ENCODE measurements at places on chromosomes 7 and 10.
A peak's percentile ranks its signal among the peaks of the same experiment; 100 is the strongest.

DNA sequence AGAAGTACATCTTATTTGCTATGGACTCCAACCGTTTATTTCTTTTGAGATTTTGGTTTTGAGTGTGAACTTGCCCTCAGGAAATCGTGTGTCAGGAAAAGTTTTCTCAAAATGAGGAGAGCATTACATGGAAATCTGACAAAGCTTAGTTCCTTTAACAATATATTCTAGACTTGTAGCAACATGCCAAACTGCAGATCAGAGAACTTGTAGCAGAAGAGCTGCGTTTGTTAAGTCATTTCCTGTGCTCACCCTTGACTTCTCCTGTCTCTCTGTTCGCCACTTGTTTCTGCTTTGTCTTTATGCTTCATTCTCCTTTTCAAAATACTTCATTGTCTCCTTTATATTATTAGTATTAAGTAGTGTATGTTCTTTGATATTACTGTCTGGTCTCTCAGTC lies 116.6 kb upstream of the FOXP2 start:
- no peak for DNase-seq

DNA sequence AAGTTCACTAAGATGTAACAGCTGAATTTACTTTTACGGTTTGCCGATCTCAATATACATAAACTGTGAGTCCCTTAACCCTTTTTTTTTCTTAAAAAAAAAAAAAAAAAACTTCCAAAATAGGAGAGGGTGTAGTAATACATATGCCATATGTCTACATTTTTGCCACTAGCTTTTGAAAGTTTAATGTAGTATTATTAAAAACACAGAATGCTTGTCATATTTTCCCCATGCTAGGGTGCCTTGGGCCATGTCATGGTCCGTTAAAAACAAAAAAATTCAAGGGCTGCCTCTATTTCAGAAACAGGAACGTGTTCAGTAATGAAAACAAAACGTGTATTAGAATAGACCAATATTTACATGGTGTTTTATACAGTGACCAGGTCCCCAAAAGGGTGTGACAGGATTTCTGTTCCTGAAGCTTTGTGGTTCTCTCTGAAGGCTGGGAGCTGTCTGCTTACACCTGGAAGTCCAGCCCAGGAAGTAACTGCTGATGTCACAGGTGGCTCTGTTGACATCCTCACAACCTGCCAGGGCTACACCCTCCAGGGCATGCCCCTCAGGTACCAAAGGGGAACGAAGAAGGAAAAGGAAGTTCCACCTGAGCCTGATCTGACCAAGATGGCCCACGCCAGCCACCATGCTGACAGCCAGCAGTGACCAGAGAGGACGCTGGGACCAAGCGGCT lies 79.0 kb downstream of the COBL start:
- no peak for DNase-seq

GRCh38 chr10:111267673-111268072 lies 190.8 kb downstream of the ADRA2A start:
- DNase-seq = no peak

DNA sequence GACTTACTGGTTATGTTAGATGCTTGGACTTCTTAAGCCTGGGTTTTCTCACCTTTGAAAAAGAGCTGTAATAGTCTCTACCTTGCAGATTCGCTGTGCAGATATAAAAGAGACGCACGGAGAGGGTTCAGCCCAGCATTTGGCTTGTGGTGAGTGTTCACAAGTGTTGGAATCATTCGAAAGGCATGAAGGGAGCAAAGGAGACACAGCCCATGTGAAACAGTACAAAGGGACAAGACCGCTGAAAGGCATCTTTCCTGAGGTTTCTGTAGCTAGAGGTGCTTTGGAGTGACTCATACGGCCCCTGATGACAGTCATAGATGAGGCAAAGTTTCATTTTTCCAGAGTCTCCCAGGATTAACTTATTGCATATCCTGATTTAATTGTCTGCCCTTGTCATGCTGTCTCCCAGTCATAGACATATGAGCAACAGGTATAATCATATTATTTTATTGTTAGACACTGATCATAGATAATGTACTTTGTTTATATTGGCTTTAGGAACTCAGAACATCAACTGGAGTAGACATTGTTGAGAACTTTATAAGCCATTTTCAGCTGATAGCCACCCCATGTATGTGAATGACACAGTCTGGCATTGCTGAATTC lies 171.1 kb downstream of the ADRA2A start:
- DNase-seq = no peak

DNA sequence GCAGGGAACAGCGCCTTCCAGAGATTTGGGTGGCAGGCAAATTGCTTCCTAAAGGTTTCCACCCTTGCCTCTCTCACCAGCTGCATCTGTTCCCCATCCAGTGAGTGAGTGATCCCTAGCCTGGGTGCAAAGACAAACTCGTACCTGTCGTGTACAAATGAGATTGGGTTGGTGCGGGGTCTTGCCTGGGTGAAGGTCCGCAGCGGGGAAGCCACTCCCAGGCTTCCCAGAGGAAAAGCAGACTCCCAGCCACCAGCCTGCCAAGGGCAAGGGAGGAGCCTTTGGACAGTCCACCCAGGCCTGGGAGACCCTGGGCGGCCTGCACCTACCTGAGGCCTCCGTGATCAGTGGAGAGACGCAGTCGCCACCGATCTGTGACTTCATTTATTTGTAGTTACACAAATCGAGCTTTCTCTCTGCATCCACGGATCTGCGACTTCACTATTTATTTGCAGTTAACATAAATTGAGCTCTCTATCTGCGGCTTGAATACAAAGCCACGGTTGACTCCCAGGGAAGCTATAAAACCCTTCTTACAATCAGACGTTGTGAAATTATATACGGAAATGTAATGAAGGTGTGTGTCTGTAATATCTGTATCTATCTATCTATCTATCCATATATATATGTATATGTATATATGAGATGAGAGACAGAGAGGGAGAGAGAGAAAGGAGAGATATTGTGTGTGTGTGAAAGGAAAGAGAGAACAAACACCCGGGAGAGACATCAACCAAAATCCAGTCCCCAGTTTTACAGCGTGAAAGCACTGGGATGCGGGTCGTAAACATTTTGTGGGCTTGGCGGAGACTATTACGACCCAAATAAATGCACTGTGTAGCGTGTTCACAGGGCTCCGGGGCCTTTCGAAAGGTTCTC lies 3.0 kb upstream of the HOXA7 start:
- DNase-seq = no peak

GRCh38 chr10:69955897-69956740 lies 96.5 kb upstream of the MACROH2A2 start:
- no peak for DNase-seq

- DNase-seq = no peak
These were observed 35.7 kb upstream of the EEPD1 start for GRCh38 chr7:36117203-36117840.

DNA sequence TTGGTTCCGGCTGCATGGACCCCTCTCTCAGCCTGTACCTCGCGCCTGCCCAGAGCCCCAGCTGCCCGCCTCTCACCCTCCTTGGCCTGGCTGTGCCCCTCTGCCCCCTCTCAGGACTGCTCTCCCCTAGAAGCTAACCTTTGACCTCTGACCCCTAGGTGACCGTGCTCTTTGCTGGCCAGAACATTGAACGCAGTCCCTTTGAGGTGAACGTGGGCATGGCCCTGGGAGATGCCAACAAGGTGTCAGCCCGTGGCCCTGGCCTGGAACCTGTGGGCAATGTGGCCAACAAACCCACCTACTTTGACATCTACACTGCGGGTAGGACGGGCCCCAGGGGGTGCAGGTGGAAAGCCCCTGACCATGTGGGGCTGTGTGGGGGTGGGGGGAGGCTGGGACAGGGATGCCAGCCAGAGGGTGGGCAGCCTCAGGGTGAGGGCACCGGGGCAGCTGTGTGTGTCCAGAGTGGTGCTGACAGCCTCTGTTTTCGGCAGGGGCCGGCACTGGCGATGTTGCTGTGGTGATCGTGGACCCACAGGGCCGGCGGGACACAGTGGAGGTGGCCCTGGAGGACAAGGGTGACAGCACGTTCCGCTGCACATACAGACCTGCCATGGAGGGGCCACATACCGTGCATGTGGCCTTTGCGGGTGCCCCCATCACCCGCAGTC lies 8.0 kb downstream of the FLNC start:
- no peak for DNase-seq

DNA sequence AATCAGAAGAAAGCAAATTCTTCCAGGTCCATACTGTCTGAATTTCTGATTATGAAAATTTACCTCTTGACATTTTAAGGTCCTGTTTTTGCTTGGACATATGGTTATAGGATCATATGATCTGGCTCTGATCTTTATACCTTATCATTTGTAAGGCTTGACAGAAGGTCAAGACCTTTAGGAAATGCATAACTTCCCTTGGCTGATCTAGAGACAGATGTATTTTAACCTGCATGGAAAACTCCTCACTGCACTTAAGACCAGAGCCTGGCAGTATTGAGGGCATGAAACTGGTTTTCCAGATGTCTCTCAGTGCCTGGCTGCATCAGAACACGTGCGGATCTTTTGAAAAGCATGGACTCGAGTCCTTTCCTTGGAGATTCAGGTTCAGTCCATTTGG lies 55.9 kb downstream of the TRRAP start:
- DNase-seq = no peak

- no peak for DNase-seq
These were observed 35.8 kb upstream of the PIP4K2A start for GRCh38 chr10:22750131-22750530.

DNA sequence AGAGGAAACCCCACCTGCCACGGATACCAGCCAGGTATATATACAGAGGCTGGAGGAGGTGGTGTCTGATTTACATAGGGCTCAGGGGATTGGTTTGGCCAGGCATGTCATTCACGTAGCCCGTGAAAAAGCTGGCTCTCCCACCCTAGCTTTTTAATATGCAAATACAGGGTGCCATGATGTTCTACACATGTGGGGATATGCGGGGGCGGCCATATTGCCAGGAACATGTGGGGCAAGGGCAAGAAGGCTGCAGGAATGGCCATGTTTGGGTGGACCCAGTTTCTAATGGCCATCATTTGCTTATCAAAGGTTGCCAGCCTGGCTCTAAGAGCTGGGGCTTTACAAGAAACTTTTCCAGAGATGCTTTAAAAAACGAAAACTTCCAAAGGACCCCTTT lies 131.5 kb upstream of the KIF5B start:
- DNase-seq = no peak

DNA sequence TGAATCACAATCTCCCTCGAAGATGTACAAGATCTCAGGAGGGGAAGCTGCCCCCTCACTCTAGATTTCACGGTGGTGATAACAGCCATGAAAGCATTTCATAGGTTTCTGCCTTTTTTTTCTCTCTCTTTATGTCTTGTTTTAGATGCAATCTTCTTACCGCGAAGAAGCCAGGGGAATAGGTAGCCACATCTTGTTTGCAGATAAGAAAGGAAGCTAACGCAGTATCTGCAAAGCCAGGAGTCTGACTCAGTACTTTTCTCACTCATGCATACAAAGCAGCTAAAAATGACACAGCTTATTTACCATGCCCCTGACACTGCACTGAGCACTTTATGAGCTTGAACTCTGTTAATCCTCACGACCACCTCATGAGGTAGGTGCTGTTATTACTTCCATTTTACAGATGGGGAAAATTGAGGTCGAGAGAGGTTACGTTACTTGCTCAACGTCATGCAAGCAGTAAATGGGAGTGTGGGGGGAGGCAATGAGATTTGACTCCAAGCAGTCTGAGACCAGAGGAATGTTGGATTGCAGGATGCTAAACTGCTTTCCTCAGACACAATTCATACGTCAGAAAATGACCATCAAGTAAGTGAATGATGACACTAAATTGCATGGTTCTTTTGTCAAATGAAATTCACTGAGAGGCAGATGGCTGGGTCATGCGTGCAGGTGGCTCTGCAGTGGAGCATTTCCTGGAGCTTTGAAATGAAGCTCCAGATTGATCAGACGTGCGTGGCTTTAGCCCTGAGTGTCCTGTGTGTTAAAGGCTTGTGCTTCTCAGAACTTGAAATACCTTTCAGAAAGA lies 3.3 kb downstream of the MAP3K8 start:
- no peak for DNase-seq

DNA sequence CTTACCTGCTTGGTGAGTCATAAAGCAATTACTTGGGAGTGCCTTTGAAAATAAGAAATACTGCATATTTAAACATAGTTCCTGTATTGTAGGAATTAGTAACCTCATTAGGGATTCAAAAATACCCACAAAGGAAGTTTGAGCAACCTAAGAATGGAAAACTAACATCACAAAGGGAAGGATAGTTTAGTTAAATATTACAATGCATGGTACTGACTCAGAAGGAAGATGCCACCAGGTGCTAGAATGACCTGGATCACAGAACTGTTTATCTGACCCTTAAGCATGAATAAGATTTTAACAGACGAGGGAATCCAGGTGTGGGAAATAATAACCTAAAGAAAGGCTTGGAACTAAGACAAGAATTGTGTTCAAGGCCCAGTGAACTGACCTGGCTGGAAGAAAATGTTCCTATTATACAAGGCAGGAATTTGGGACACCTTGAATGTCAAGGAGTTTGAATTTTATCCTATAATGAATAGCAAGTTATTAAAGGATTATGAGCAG lies 106.4 kb downstream of the GSAP start:
- DNase-seq = no peak

DNA sequence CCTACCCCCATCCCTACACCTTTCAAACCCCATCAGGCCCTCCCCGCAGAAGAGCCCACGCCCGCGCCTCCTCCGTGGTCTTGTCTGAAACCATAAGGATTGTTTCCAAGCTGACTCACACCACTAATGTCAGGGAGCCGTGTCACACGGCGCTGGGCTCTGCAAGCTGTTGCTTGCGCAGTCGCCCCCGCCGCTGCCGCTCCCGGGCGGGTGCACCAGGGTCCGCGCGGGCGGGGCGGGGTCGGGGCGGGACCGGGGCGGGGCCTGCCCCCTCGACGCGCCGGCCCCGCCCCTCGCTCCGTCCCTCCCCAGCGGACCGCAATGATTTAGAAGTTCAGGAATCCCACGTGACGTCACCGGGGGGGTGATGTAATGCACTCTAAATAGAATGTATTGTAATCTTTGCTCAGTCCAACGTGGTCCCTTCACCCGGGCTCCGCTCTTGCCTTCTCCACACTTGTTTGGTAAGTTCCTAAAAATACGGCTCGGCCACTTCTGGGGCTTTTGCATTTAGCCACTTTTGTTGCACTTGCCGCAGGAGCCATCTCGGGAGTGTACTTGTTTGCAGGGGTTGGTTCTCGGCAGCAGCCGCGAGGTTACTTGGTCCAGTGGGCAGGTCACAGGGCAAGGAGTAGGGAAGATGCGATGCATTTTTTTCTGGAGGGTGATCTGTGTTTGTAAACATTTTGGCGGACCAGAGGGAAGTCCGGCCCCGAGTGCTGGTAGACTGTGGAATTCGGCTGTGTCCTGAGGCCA lies 3.2 kb upstream of the CREB5 start:
- peak; percentile 90 for DNase-seq

- DNase-seq = peak; percentile 42
These were observed 293.9 kb downstream of the CCDC3 start for GRCh38 chr10:12707461-12708185.

DNA sequence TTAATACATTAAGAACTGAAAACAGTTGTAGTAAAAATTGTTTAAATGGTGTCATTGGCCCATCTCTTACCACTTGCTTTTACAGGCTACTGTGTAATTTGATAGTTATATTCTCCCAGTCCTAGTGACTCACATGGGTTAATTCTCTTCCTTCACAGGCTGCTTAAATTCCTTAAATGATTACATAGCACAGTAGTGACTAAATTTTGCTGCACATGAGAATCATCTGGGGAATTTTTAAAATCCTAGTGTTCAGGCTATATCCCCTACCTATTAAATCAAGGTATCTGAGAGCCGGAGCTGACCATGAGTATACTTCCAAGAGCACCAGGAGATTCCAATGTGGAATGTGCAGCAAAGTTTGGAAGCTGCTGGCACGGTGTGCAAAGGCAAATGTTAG lies 45.3 kb upstream of the ZNF800 start:
- DNase-seq = no peak
